ENCODE measurements at places on chromosomes 5 and 9. TPM values are rescaled to one million over a fixed set of nuclear protein-coding genes. Genes with fewer than 3 reads are reported as not detected.
A peak's percentile ranks its signal among the peaks of the same experiment; 100 is the strongest.

DNA sequence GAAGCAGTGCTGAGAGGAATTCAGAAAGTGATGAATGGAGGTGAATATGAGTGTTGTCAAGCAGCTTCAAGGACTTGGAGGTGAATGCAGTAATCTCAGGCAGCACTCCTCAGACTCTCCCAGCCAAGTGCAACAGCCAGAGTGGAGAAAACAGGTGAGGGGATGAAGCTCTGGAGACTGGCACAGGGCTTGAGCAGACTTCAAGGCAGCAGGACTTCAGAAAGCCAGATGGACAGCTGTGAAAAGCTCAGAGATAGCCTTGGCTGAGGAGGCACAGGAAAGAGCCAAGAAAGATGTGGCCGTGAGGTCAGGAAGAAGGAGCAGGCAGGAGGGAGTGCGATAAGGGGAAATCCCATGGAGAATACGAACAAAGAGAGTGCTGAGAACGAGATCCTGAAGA is 194.9 kb downstream of the FBN2 start:
- DNase-seq = no peak

GRCh38 chr9:85900504-85901201 is 40.3 kb upstream of the NAA35 start:
- DNase-seq = peak; percentile 25

DNA sequence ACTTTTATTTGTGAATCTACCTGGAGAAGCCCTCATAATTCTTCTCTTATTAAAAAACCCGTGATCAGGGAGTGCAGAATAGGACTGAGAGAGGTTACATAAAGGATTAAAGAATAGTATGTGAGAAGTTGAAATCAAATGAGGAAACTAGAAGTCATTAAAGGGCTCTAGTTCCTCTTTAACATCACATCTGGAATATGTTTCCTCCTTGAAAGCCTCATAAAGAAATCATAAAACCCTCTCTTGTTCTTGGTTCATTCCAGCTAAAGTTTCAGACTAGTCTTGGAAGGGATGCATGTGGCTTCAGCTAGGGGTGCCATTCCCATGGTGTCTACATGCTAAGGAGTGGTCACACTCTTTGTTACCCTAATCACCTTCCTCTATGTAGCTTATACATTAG is 5.7 kb upstream of the C5orf46 start:
- no peak for DNase-seq

DNA sequence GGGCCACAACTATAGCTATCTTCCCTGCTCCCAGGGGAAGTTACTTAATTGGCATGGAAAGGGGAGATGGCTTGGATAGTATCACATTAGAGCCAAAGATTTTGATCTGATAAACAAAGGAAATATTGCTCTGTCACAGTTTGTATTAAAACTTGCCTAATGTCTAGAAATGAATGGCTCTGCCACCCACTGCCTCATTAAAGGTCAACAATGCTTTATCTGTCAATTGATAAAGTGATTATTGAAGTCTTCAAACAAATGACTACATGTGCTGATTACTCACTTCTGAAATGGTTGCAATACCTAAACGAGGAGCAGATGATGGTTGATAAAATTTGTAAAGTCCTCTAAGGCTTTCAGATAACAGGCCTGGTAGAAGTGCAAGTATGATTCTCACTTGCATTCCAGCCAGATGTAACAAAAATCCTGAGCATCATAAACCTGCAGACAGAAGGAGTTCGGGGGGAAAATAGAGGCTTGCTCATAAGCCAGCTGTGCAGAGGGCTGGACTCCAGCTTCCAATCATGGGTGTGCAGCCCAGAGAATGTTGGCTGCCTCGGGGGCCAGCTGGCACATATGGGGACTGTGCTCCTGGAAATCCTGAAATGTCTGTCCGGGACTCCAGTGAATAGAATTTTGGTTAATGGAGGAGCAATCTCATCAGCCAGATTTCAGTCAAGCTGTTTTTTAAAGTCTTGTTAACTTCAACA is 200.5 kb upstream of the SLC27A6 start:
- DNase-seq = no peak

- DNase-seq = no peak
These were observed 205.0 kb downstream of the DOCK8 start for GRCh38 chr9:419571-420171.

DNA sequence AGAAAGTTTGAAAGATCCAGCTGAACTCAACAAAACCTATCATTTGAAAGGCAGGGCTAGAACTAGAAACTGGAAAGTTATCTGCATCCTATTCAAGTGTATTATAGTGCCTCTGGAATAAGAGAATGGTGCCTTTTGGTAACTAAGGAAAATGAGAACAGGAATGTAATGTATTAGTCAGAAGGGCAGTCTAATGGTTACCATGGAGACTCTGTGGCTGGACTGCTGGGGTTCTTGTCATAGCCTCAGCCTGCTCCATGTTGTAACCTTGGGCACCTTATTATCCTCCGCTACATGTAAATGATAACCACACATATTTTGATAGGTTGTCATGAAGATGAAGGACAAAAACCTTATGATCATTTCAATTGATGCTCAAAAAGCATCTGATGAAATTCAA is 24.6 kb upstream of the IFNB1 start:
- DNase-seq = no peak

DNA sequence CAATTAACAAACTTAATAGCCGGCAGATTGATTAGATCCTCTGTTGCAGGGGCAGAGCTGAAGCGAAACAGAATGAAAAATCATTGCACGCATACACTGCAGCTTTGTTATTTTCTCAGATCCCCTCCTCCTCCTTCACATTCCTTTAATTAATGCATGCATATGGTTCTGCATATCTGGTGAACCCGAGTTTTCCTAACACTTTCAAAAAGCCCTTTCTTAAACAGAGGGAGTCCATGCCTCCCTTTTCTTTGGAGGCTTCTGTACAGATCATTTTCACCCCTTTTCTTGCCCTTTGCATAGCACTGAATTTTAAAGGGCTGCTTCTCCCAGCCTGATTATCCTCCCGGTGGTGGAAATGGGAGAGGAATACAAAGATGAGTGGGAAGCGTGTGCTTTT is 136.6 kb upstream of the TBCA start:
- DNase-seq = no peak

DNA sequence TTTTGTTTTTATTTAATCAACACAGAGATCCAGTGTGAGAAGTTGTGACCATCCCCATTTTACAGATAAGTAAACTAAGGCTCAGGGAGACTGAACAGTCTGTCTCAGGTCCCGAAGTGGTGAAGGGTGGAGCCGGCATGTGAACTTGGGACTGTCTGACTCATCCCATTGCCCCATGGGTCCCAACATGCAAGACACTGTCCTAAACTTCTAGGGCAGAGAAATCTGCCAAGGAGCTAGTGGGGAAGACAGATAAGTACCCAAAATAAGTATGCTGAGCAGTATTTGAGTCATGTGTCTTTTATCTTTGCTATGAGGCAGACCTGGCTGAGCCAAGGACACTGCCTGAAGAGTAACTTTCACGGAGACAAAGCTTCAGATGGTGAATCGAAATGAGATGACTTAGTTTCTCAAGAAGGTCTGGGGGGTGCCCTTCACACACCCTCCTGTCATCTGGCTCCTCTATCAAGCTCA is 64.3 kb upstream of the SLC25A51 start:
- no peak for DNase-seq

DNA sequence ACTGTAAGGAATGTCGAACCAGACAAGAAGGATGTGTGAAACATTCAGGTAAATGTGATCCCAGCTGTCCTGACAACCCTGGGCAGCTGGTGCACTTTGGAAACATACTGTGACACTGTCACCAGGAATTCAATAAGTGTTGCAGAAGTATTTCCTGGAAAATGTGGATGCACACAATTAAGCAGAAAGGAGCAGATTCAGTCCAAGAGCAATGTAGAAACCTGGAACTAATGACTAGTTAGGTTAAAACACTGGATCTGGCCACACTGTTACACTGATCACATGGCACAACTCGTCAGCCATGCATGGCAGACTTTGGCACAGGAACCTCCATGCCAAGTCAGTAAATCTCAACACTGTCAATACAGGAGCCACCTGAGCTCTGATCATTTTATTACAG is 109.0 kb downstream of the FAM174A start:
- DNase-seq = no peak

- DNase-seq = no peak
These were observed 156.4 kb downstream of the FAM174A start for GRCh38 chr5:100691548-100691947.

Gene SPINK9
- not detected for total RNA-seq

Gene ATP10B
- total RNA-seq = not detected

Gene HTR4
- not detected for total RNA-seq

Gene PLPPR1
- not detected for total RNA-seq

Gene QRFP
- total RNA-seq = not detected
